ENCODE measurements at places on chromosomes 3 and 15. TPM values are rescaled to one million over a fixed set of nuclear protein-coding genes. Genes with fewer than 3 reads are reported as not detected.

ADGRG7 gene
- not detected for total RNA-seq

SKOR1 gene
- 0.49 TPM for total RNA-seq

TRH gene
- not detected for total RNA-seq

DUOX1 gene
- total RNA-seq: 1.5 TPM

BFSP2 gene
- not detected for total RNA-seq

RBM15B gene
- 59.2 TPM for total RNA-seq
